ENCODE measurements at places on chromosomes 1 and 21.

DNA sequence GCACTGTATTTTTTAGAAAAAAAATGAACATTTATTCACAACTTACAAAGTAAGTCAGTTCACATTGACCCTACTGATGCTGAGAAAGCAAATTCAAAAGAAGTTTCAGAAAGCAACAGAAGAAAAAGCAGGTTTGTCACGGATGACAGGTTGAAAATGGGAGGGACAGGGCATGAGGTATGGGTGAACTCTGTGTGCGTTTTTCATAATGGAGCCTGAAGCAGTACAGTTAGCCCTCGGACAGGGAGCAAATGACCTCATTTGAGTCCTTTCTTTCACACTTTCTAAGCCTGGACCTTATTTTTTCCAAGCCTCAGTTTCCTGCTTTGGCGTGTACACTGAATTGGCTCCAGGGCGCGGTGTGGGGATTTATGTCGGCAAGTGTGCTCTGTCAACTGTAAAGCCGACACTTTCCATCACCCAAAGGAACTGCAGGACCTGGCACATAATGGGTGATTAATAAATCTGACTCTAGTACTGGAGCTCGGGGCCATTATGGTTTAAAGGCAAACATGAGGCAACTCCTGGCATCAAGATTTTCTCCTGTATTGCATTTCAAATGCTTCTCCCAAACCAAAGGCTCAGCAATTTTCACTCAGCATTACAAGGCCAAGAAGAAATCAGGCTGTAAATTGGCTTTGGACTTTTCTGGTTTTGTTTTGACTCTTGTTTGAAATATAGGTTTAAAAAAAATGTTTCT is 345.5 kb upstream of the DUSP10 start:
- no peak for DNase-seq

DNA sequence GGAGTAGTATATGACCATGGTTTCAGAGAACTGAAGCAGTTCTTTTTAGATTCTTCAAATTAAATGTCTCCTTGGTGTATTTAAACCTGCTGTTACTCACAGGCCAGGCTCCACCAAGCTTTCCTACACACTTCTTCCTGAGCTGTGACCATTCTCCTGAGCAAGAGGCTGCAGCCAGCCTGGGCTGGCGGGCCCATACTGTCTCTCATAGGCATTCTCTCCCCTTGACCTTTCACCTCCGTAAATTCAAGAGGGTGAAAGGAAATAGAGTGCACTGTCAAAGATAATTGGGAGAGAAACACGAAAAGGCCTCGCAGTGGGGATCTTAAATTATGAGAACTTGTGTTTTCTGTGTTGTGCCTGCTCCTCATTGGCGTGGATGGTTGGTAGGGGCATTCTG is 2.3 kb downstream of the ARF1 start:
- DNase-seq = no peak

GRCh38 chr1:24742090-24742938 is 2.9 kb upstream of the CLIC4 start:
- DNase-seq = peak; percentile 38

- DNase-seq = no peak
Observed at GRCh38 chr1:1198423-1199140, 7.8 kb downstream of the TNFRSF18 start.

DNA sequence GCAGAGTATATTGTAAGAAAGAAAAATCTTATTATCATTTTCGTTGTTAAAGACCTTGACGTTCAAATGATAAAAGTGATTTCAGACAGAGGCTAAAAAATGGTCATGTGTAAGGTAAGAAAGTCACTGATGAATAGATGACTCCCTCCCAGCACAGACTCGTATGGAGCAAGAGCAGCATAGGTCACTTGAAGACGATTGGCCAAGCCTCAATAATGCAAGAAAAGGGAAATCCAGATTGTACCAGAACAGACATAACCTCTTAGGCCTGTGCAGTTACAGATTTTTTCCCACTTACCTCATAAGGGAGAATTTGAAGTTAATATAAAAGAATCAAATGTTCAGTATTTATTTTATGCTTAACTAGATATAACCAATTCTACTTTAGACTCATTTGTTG is 16.3 kb upstream of the OLFML2B start:
- DNase-seq = no peak

GRCh38 chr1:208034135-208034534 is 123.2 kb upstream of the CD34 start:
- DNase-seq = no peak

GRCh38 chr1:185404291-185404690 is 87.2 kb upstream of the IVNS1ABP start:
- DNase-seq = no peak

DNA sequence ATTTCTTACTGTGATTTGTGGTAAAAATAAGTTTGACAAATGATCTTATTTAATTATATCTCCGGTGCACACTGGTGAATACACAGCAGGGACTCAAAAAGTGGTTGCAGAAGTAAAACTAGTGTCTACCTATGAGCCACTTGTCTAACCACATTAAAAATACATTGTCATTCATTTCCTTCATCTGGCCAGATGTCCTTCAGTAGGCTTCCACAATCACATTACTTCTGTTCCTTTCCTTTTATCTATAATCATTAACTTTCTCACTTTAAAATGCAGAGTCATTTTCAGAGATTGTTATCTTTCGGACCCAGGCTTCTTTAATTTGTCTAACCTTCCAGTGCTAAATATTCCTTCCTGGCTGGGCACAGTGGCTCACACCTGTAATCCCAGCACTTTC is 3.0 kb downstream of the RBBP5 start:
- DNase-seq = no peak

- no peak for DNase-seq
Observed at GRCh38 chr1:89637496-89637895, 4.6 kb downstream of the LRRC8C start.

- DNase-seq = no peak
Observed at GRCh38 chr1:187047298-187047697, 218.5 kb downstream of the PLA2G4A start.
